ENCODE measurements at places on chromosomes 12 and 14.

DNA sequence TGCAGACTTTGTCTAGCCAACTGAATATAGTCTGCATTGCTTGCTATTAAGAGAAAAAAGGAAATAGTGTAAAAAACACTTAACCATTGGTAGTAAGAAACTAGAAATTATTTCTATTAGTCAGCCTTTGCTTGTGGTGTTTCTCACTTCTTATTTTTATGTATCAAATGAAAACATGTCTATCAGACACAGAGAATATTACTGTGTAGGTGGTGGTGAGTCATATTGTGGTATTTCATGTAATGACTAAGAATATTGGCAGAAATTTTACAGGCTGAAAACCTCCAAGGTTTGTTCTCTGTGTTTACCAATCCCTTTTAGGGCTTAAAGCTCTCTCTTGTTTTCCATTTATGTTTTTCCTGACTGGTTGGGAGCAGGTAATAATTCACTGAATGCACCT, 87.2 kb downstream of the DAAM1 start:
- no peak for DNase-seq

DNA sequence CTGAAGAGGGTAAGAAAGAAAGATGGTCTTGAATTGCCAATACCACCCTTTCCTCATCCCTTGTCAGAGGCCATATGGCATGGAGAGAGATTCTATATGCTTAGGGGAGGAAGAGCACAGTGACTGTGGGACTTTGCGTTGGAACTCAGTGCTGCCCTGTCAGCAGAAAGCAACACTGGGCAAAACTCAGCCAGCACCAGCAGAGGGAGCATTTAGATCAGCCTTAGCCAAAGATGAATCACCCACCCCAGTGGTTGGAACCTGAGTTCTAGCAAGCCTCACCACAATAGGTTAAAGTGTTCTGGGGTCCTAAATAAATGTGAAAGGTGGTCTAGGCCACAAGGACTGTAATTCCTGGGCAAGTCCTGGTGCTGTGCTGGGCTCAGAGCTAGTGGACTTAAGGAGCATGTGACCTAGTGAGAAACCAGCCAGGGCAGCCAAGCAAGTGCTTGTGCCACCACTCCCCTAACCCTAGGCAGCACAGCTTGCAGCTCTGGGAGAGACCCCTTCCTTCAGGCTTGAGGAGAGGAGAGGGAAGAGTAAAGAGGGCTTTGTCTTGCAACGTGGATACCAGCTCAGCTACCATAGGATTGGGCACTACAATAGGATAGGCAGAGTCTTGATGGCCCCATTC, 11.4 kb upstream of the BCAT1 start:
- peak; percentile 56 for DNase-seq

DNA sequence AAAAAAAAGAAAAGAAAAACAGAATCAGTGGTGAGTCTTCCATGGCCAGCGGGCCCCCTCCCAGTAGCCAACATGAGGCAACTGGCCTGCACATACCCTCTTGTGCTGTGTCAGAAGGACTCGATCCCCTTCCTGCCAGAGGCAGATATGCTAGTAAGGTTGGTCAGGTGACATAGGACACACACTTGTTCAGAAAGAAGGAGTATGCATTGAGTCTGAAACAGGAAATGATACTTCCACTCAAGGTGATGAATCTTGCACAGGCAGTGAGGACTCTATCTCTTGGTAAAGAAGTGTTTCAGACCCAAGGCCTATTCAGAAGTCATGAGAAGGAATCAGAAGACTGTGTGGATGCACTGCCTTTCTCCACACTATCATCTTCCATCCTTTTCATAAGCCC, 269.7 kb upstream of the FAR2 start:
- no peak for DNase-seq

DNA sequence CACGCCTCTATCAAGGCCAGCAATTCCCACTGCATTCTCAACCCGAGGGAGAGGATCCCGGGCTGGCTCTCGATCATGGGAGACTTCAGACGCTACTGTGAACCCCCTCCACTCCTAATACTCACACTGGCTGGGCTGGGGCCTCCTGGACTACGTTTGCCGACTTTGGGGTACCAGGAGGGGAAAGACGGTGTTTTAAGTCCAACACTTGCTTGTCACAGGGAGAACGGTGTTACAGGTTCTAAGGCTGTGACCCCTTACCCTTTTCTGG, 463 bp downstream of the NACA start:
- no peak for DNase-seq

- no peak for DNase-seq
Measured at GRCh38 chr12:95185072-95185471, 32.2 kb downstream of the FGD6 start.

GRCh38 chr12:95605087-95605486, 53.8 kb upstream of the USP44 start:
- DNase-seq: no peak

All from Caco-2 (cell line).